ENCODE measurements at places on chromosomes 7 and 10. TPM values are rescaled to one million over a fixed set of nuclear protein-coding genes. Genes with fewer than 3 reads are reported as not detected.

DNA sequence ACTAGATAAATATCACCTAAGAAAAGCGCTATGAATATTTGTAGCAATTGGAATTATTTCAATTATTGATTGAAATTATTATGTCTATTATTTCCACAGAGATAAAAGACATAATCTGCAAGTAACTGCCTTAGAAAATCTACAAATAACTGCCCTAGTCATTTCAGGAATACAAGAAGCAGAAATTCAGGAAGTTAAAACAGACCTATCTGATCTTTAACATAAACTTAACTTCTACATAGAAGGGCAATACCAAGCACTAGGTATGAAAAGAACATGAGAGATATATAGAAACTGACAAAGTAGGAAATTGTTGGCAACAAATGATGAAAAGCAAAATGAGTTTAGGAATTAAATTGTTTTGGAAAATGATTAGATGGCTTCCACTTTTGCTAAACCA, 31.8 kb upstream of the AKR1B10 start:
- no peak for DNase-seq

The PRDX3 gene
- 357 TPM for total RNA-seq

The RASA4B gene
- 0.84 TPM for total RNA-seq

DNA sequence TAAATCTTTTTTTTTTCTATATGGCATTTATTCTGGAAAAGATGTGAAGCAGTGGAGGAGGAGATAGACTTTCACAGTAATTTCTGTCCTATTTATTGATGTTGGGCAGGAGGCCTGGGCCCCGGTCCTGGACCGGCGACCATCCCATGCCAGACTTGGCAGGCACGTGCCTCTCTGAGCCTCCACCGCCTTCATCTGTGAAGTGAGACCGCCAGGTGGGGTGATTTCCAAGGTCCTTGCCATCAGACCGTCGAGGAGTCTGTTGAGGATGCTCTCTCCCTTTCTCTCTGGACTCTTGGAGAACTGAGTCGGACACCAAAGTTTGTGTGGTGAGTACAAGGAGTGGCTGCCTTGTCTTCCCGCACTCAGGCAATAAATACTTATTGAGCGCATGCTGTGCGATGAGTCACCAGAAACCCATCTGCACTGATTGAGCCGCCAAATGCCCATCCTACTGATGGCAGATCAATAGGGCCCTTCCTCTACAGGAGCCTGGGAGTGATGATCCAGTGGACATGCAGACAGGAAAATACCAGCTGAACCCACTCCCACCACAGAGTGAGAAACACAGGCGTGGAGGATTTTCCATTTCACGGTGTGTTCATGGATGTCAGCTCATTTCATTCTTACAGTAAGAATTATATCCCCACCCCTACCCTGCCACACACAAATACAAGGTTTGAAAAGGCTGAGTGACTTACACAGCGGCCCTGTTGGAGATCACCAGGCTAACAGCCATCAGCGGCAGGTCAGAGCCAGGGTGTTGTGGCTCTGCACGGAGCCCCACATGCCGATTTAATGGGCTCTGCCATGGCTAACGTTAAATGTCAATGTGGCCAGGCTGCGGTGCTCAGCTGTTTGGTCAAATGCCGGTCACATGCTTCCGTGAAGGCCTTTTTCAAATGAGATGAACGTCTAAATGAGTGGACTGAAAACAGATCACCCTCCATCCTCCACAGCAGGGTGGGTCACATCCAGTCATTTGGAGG, 11.5 kb upstream of the PRKAG2 start:
- peak; percentile 24 for DNase-seq

The ARMC3 gene
- total RNA-seq, result not detected

GRCh38 chr10:13390604-13391522, 42.8 kb upstream of the SEPHS1 start:
- peak; percentile 29 for DNase-seq

DNA sequence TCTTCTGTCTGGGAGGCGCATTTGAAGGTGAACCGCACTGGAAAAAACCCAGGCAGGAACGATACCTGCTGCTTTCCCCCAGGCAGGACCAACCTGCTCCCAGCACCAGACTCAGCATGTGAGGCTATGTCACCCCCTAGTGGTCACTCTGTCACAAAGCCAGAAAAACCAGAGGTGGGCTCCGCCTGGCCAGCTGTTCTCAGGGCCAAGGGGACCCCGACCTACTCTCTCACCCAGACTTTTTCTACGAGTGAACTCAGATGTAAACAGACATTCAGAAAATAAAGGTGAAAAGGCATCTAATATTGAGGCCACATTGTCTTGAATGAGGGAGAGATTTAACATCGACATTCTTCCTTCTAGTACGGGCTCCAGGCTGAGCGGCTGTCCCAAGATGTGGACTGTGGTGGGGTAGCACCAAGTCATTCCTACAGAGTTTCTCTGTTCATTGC, 117.3 kb downstream of the PRKAG2 start:
- peak; percentile 66 for DNase-seq

- DNase-seq, result peak; percentile 74
These were observed 26.5 kb downstream of the LMTK2 start for GRCh38 chr7:98133181-98133580.

The LANCL2 gene
- total RNA-seq, result 32.8 TPM

The LRRC18 gene
- not detected for total RNA-seq

DNA sequence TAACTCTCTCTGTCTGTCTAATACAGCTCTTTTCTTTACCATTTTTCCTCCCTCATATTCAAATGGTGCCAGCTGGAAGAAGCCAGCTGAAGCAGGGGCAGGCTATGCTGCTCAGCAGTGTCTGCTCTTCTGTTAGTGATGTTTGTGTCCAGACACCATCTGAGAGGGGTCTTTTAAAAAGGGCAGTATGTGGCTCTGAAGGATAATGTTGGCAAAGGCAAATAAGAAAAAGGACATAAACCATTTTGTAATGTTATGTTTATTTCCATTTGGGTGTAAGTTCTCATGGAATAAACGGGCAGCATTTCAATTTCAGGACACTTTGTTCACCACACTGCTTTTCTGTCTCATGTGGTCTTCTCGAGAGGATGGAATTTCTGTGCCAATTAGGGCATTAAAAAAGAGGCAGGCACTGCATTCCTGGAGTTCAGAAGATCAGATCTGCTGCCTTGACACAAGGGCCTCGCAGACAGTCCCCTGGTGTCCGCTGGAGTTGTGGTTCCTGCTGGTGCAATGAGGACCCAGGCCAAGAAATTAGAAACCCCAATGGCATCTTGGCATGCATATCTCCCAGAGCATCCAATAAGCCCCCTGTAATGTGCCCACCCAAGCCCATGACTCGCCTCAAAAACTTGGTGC, 109.0 kb upstream of the ELMO1 start:
- no peak for DNase-seq

The MYO1G gene
- total RNA-seq, result not detected

GRCh38 chr7:22601003-22601402, 101.0 kb upstream of the STEAP1B start:
- no peak for DNase-seq

- DNase-seq, result peak; percentile 5
These were observed 136.3 kb downstream of the DPY19L1 start for GRCh38 chr7:34900891-34901513.

- DNase-seq, result no peak
These were observed 6.7 kb downstream of the CEP55 start for GRCh38 chr10:93503075-93503474.

The VPS50 gene
- 19.0 TPM for total RNA-seq

DNA sequence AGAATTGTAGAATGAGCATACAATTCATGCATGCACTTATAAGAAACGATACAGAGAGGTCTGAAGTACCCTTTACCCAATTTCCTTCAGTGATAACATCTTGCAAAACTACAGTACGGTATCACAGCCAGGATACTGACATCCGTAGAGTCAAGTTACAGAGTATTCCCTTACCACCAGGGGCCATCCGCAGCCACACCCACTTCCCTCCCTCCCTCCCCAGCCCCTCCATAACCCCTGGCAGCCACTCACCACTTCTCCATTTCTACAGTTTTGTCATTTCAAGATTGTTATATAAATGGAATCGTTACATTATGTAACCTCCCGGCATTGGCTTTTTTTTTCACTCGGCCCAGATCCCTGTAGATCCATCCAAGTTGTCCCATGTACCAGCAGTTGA, 113.6 kb upstream of the RET start:
- no peak for DNase-seq

The DNAJC1 gene
- 26.5 TPM for total RNA-seq
